ENCODE measurements at places on chromosomes 1 and 21.

GRCh38 chr1:230455291-230455690 is 29.2 kb upstream of the PGBD5 start:
- no peak for DNase-seq

GRCh38 chr1:146029117-146029516 is 7.6 kb upstream of the HJV start:
- no peak for DNase-seq

- no peak for DNase-seq
Measured at GRCh38 chr1:47703156-47703825, 265.4 kb downstream of the FOXD2 start.

- DNase-seq: no peak
Measured at GRCh38 chr1:33560680-33561079, 88.2 kb downstream of the ZSCAN20 start.

GRCh38 chr1:119715542-119715941 is 3.8 kb downstream of the PHGDH start:
- DNase-seq: no peak

DNA sequence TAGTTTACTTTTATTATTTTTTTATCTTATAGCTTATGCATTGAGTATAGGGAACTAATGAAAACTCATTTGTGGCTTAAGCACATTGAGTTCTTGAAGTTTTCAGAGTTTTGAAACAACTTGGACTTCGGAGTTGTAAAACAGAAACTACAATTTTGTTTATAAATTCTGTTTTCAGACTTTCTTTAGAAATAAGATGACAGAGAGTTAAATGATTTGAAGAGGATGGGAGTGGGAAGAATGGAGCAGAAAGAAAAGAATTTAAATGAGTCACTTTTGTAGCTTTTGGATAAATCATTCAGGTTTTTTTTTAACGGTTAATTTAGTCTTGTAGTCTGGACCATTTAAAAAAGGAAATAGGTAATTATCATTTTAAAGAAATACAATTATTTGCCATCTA is 32.3 kb downstream of the INKA2 start:
- no peak for DNase-seq

DNA sequence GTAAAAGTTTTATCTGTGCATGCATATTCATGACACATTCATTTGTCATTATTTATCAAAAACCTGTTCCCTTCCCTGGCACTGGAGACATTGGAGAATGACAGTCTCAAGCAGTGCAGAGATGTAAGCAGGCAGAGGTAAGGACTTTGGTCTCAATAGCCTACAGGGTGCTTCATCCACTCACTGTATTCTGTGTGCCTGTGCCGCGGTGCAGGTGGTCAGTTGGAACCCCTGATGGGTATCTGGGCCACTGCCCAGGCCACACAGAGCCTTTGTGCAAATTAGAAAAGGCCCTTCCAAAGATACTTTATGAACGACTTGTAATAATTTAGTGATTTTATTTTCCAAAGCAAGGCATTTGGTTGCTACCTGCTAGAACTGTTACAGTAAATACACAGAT is 44.0 kb downstream of the CDC42 start:
- DNase-seq: no peak

GRCh38 chr1:152513081-152513480 is 1.2 kb upstream of the CRCT1 start:
- no peak for DNase-seq

GRCh38 chr1:2019172-2019543 is at the start of gene GABRD:
Gene GABRD, plus strand, starts transcription at chr1:2019345. Its CDS starts 79 bp downstream, at chr1:2019424.
- no peak for DNase-seq

GRCh38 chr1:54342742-54343687 is 63.2 kb downstream of the SSBP3 start:
- DNase-seq: no peak

- no peak for DNase-seq
Measured at GRCh38 chr1:6770751-6771440, 14.4 kb upstream of the CAMTA1 start.

All from SK-MEL-5 (cell line).